ENCODE measurements at places on chromosomes 4 and X.
A peak's percentile ranks its signal among the peaks of the same experiment; 100 is the strongest.

DNA sequence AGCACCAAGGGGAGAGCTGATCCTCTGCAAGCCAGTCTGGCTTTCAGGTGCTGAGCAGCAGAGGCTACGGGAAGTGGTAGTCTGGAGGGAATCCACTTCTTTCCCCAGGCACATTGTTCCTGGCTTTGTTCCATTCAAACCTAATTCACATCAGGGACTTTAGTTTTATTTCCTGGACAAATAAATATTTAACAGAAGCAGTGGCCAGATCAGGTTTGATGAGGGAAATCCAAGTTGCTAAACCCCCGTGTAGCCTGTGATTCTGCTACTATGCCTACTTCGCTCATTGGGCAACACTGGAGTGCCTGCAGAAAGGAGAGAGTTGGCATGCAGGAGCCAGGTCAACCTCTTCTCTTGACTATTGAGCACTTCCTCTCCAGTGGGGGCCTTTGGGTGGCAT is 13.8 kb upstream of the STBD1 start:
- no peak for DNase-seq

- DNase-seq: no peak
These were observed 298.1 kb downstream of the INPP4B start for GRCh38 chr4:142547974-142548373.

DNA sequence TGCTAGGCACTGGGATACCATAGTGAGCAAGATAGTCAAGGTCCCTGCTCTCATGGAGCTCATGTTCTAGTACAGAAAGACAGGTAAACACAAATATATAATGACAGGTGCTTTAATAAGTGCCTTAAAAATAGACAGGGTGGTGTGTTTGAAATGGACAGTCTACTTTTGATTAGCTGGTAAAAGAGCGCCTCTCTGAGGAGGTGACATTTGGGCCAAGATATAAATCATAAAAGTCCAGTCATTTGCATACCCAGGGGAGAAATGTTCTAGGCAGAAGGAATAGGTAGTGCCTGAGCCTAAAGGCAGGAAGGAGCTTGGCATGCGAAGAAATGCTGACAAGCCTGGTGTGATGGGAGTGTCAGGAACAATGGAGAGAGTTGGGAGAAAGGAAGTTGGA is 83.6 kb downstream of the DNAAF6 start:
- no peak for DNase-seq

- no peak for DNase-seq
These were observed 118.7 kb upstream of the CHRDL1 start for GRCh38 chrX:110914281-110914680.

DNA sequence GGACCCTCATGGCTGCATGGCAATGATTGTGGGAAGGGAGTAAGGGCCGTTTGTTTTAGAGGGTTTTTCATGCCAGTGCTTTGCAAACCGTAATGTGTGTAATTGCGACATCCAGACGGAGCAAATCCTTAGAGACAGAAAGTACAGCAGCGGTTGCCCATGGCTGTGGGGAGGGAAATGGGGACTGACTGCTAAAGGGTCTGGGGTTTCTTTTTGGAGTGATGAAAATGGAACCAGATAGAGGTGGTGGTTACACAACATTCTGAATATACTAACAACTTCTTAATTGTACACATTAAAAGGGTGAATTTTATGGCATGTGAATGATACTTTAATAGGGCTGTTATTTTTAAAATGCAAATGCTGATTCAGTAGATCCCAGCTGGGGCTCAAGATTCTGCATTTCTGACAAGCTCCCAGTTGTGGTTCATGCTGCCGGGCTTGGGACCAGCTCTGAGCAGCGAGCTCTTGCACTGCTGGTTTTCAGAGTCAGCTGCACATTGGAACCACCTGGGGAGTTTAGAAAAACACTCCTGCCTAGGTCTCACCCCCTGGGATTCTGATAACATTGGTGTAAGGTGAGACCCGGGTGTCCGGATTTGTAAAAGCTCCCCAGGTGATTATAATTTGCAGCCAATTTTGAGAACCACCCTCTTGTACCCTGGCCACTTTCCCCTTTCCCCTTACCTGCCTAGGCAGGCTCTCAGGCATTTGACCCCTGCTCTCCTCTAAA is 47.7 kb downstream of the PRPS1 start:
- DNase-seq: peak; percentile 25

DNA sequence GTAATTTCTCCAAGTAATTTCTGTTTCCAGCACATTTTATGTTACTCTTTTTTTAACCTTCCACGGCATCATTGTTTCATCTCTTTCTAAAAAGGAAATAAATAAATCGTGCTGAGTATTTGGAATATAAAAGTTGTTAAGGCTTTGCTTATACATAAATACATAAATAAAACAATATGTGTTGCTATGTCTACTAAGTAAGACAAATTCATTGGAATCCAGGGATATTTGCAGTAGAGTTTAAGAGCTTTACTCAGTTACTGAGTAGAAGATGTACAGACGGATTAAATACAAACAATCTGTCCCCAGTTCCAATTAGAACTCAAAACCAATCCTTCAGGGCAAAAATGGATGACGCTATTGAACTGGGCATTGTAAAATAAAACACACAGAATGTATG is 1.4 kb downstream of the ARHGAP24 start:
- DNase-seq: no peak

DNA sequence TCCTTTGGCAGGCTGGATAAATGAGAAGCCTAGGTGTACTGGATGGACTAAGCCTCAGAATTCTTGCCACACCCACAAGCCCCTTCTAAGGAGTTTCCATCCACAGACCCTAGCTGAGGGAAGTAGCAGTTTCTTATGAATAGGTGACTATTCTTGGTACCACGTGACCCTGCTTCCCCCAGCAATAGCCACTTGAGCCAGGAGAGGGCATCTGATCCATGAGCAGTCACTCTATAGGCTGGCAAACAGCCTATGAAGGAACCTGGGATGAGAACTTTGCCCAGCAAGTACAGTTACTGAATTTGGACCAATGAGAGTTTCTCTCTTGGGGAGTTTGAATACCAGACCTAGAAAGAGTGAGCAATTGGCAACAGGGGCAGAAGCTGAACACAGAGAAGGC is 84.0 kb downstream of the RTL9 start:
- peak; percentile 55 for DNase-seq

GRCh38 chr4:137998666-137999429 is 243.3 kb downstream of the SLC7A11 start:
- DNase-seq: no peak

GRCh38 chr4:182537031-182537795 is 294.0 kb downstream of the TENM3 start:
- no peak for DNase-seq

Measured in HT-29 (cell line).